ENCODE measurements at places on chromosomes 2 and 18.

DNA sequence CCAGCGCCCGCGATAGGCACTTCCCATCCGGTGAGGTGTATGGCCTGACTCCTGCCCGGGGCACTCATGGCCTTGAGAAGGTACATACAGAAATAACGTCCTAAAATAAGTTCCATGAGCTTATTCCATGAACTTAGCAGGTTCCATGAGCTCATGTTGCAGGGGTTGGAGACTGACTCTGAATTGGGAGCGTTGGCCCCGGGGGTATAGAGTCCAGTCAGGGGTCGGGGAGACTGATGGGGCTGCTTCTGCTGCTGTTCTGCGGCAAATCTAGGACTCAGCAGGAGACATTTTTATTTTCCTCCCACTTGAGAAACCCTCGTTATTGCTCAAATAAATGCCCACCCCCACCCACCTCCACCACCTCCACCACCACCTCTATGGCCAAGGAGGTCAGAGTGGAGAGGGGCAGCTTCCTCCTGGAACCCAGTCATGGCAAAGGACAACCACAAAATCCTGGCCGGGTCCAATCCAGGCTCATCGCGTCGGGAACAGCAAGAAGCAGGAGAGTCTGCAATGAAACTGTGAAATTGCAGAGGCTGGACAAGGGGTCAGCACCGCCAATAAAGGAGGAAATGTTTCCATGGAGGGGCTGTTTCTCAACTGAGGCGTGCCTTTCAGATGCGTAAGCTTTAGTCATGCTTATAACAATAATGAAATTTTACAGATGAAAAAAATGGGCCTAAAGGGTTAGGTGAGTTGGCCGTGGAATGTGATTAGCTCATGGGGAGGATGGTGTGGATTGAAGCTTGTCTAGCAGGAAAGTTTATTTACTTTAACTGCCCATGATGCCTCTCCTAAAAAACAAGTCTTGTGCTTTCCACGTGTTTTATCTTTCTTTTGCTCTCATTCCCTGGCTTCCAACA is 136.6 kb upstream of the ALKAL2 start:
- peak; percentile 1 for DNase-seq

GRCh38 chr2:238574490-238575271 is 148.0 kb downstream of the ASB1 start:
- DNase-seq = no peak

- DNase-seq = peak; percentile 27
Observed at GRCh38 chr2:170930131-170930990, 1.3 kb downstream of the GORASP2 start.

DNA sequence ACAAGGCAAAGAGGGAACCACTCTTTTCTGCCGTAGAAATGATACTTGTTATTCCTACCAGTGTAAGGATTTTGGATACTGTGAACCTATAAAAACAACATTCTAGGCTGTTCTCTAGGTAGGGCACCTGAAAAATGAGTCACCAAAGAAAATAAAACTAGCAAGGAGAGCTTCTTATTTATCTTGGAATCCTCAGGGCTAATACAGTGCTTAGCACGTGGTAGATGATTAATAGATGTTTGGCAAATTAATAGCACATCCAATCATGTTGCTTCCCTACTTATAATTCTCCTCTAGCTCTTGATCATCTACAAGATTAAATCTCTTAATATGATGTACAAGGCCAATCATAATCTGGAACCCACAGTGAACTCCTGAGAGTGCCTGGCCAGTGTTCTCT is 73.1 kb downstream of the AAK1 start:
- DNase-seq = no peak

DNA sequence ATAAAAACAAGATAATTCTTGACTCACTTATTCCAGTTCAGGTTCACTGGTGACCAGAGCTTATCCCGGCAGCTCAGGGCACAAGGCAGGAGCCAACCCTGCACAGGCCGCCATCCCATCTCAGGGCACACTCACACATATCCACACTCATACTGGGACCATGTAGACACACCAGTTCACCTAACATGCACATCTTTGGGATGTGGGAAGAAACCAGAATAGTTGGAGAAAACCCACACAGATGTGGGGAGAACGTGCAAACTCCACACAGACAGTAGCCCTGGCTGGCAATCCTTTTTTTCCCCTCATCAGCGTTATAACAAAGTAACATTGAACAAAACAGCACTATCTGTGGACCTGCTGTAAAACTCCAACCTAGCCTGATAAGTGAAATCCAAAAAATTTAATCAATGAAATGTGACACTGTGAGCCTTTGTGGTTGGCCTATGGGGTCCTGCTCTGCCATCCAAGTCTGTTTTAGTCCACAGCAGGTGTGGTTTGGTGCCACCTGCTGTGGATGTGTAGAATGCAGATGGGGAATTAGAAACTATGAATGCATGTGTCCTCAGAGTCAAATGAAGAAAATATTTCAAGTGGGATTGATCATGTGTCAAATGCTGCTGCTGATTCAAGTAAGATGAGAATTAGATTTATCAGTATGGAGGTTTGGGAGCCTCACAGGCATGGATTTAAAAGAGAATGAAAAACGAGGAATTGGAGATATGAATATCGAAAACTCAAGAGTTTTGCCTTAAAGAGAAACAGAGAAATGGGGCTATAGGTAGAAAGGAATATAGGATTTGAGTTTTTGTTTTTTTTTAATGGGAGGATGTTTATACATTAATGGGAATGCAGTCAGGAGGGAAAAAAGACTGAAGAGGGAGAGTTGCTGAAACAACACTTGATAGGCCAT is 47.0 kb downstream of the UGP2 start:
- DNase-seq = peak; percentile 46

DNA sequence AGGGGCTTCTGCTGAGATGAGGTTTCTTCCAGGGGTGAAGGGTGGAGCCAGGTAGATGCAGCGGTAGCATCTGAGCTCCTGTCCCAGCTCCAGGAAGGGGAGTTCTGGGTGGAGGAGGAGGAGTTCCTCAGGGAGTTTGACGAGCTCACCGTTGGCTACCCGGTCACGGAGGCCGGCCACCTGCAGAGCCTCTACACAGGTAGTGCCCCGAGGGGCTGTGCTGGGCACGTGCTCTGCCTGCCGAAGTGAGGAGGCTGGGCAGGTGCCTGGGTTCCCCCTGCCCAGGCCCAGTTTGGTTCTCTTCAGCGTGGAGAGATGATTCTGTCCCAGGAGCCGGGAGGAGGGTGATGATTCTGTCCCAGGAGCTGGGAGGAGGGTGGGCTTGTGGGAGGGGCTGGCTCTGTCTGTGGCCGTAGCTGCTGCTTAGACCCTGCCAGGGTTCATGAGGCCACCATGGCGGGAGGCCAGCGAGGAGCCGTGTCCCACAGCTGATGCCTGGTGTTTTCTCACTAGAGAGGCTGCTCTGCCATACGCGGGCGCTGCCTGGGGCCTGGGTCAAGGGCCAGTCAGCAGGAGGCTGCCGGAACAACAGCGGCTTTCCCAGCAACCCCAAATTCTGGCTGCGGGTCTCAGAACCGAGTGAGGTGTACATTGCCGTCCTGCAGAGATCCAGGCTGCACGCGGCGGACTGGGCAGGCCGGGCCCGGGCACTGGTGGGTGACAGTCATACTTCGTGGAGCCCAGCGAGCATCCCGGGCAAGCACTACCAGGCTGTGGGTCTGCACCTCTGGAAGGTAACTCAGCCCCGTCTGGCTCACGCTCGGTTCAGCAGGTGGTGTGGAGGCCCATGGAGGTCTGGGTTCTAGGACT is 8.2 kb downstream of the CAPN10 start:
- no peak for DNase-seq

DNA sequence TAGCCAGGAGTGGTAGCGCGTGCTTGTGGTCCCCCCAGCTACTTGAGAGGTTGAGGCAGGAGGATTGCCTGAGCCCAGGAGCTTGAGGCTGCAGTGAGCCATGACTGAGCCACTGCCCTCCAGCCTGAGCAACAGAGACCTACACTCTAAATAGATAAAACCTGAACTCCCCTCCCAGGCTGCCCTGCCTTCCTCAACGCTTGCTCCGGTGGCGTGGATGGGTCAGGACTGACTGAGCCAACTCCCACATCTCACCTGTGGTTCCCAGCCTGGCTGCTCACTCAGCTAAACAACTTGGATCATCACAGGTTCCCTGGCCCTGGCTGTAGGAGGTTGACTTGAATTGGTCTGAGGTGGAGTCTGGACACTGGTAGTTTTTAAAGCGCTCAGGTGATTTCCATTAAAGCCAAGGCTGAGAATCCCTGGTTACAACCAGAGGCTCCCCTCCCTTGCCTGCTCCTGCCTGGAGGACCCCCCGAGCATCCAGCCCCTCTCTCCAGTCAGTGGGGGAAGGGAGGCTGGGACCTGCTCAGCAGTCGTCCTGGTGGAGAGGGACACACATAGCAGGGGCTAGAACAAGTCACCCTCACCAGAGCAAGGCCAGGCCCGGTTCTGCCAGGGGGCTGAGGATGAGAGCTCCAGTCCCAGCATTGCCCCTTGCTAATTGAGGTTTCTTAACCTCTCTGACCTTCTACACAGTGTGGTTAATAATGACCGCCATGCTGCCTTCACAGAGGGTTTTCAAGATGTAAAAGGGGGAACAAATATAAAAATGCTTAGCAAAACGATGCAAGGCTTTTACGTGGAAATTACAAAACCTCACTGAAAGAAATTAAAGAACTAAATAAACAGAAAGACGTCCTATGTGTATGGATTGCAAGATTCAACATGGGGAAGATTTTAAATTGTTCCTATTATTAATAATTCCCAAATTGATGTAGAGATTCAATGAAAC is 46.9 kb upstream of the TAF1B start:
- DNase-seq = no peak

DNA sequence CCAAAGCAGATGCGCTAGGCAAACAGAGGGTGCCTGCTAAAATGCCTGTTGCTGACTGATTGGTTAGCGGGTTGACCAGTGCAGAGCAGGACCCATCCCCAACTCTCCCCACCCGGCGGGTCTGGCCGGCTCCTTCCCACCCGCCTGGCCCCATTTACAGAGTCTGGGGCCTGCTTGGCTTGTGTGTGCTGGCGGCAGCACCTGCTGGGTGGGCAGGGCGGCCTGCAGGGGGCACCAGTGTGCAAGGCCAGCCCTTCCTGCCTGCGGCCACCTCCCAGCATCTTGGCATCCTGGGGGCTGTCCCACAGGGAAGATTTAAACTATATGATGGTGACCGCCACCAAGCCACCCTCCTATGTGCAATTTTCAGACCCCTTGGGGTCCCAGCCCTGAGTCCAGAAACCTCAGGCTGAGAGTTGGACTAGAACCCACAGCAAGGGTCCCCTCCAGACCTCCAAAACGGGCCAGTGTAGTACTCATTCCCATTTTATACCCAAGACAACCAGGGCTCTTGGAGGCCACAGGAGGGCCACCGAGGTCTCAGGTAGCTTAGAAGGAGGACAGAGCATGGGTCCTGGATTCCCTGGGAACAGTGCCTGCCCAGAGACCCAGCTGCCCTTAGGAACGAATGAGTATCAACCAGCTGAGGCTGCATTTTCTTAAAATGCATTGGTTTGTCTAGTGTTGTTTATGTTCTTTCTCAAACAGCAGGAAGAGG is 173.6 kb downstream of the SMAD7 start:
- peak; percentile 43 for DNase-seq

GRCh38 chr2:53231908-53232307 is 535.7 kb upstream of the CHAC2 start:
- no peak for DNase-seq

DNA sequence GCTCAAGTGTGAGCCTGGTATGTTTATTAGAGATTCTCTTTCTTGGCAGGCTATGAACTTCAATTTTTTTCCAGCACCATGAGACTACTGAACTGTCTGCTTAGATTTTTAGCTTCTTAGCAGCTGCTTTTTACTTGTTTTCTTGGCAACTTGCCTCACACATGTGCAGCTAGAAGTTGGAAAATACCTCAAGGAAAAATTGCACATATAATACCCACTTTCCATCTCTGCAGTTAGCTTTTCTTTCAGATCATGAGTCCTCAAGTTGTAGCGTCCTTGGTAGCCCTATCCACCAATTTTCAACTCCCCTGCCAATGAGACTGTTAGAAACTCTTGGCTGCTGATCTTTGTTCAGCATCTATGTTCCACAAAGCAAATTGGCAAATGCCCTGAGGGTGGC is 302.1 kb downstream of the HRH4 start:
- no peak for DNase-seq

DNA sequence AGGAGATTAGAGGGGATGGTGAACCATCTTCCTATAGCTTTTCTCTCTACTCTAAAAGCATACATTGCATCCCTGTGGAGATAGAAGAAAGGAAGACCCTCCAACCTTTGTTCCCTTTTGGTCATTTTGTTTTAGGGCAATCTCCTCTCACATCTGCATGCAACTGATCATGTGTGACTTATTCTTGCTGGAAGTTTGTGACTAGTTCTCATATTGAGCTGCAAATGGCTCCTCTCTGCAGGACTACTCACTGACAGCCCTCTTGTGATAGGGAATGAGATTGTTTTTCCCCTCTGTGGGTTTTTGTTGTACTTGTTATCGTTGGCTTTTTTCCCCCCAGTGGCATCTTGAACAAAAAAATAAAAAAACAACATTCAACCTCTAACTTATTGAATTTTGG is 416.0 kb upstream of the CNTNAP5 start:
- DNase-seq = no peak

DNA sequence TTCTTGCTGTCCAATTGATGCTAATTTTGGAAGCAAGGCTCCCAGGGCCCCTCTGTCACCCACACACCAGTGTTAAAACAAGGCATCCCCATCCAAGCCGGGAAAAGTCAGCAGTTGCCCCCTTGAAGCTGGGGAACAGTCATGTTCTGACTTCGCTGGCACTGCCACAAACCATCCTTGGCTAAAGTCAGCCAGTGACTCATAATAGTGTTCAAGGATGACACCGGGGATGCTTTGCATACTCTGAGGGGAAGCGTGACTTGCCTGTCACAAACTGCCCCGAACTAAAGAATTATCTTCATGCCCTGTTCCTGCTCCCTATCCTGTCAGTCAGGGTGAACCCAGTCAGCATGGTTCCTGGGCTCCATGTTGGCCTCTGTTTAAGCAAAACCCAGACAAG is 37.0 kb downstream of the TGFA start:
- DNase-seq = peak; percentile 57

- DNase-seq = no peak
Observed at GRCh38 chr2:42744545-42745082, 19.3 kb downstream of the OXER1 start.

DNA sequence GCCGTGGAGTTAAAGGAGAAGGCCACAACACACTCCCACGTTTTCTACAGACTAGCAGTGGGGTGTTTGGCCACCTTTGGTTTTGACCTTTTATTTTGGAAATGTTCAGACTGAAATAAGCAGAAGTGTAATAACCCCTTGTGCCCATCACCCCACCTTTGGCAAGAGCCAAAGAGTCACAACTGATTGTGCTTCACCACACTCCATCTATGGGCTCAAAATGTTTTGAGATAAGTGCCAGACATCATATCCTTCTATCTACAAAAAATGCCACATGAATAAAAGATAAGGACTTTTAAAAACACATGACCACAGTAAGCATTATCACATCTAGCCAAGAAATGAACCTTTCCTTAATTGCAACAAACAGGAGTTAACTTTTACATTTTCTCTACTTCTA is 9.9 kb upstream of the GPR35 start:
- no peak for DNase-seq

GRCh38 chr2:6723865-6724604 is 141.7 kb downstream of the CMPK2 start:
- peak; percentile 72 for DNase-seq

DNA sequence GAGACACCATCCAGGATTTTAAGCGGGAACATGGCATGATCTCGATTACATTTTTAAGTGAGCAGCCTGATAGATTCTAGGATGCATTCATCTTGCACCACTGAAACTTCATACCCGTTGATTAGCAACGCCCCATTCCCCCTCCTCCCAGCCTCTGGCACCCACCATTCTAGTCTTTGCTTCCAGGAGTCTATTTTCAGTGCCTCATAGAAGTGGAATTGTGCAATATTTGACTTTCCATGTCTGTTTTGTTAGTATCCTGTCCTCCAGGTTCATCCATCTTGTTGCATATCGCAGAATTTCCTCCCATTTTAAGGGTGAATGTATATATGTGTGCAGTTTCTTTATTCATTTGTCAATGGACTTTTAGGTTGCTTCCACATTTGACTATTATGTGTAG is 20.9 kb upstream of the SLC66A3 start:
- DNase-seq = no peak
